Immature natural killer cell (primary cell): ENCODE measurements at places on chromosomes 3 and 15. TPM values are rescaled to one million over a fixed set of nuclear protein-coding genes. Genes with fewer than 3 reads are reported as not detected.

- no peak overlapping the region for H3K4me3 ChIP-seq
- H3K27me3 ChIP-seq, result peaks cover 4% of the 10 kb centered on the region
- no peaks in the 10 kb centered on the region for H3K4me1 ChIP-seq
- no peak overlapping the region for H3K27ac ChIP-seq
- H3K36me3 ChIP-seq, result no peaks in the 10 kb centered on the region
- no peak for DNase-seq
Observed at GRCh38 chr15:96184297-96184696, 146.2 kb upstream of the NR2F2 start.

DNA sequence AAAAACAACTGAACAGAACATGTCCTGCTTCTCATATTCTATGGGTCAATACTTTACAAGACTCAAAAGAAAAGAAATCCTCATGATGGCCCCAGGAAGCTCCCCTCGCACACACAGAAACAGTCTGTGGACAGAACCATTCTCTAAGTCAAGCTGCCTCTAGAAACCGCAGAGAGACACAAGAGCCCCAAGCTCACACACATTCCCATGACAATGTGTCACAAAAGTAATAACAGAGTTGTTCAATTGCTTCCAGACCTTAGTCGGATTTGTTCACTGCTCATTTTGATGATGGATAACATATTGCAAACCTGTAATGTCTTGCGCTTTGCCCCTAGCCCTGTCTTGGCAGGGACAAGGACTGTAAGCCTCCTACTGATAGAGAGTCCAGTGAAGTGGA is 60.9 kb downstream of the UMPS start:
- no peak for DNase-seq
- no peaks in the 10 kb centered on the region for H3K36me3 ChIP-seq
- H3K4me1 ChIP-seq, result peaks cover 8% of the 10 kb centered on the region
- peaks cover 3% of the 10 kb centered on the region for H3K27me3 ChIP-seq

EEF1AKMT4 gene
- 1.7 TPM for polyA plus RNA-seq

- H3K4me1 ChIP-seq, result peaks cover 18% of the 10 kb centered on the region
- H3K27me3 ChIP-seq, result no peaks in the 10 kb centered on the region
- no peak for DNase-seq
- no peak overlapping the region for H3K4me3 ChIP-seq
- H3K36me3 ChIP-seq, result peaks cover 3% of the 10 kb centered on the region
- H3K27ac ChIP-seq, result no peak overlapping the region
Observed at GRCh38 chr15:30827625-30828303, 76.0 kb upstream of the FAN1 start.
